Stimulated activated CD8-positive, alpha-beta memory T cell treated with anti-CD3 and anti-CD28 coated beads, Interleukin-7, amount 100 ng/mL, for 4 hours (primary cell): ENCODE measurements at places on chromosomes 6 and 20.
A peak's percentile ranks its signal among the peaks of the same experiment; 100 is the strongest.

DNA sequence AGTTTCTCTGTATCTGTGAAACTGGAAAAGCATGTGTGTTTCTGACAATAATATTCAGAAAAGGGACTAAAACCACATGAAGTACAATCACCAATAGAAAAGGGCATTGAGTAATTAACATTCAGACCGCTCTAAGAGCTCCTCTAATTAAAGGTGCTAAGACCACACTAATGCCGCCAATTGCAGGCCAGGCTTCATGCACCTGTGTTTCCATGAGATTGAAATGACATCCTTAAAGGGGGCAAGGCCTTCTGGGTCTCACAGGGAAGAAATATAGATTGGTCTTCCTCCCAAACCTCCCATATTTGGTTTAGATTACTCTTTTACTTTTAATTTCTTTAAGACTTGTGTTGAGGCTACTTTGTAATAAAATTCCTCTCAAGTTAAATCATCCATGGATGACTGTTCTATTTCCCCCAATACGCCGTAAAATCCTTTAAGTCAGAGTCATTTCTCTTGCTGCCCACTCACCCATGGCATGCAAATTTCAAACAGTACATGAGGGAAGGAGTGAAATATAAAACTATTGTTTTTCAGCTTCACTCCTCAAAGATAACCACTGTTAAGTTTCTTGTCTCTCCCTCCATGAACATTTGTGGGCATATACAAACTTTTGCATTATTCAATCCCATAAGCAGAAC is 110.6 kb downstream of the UBE3D start:
- DNase-seq: no peak

DNA sequence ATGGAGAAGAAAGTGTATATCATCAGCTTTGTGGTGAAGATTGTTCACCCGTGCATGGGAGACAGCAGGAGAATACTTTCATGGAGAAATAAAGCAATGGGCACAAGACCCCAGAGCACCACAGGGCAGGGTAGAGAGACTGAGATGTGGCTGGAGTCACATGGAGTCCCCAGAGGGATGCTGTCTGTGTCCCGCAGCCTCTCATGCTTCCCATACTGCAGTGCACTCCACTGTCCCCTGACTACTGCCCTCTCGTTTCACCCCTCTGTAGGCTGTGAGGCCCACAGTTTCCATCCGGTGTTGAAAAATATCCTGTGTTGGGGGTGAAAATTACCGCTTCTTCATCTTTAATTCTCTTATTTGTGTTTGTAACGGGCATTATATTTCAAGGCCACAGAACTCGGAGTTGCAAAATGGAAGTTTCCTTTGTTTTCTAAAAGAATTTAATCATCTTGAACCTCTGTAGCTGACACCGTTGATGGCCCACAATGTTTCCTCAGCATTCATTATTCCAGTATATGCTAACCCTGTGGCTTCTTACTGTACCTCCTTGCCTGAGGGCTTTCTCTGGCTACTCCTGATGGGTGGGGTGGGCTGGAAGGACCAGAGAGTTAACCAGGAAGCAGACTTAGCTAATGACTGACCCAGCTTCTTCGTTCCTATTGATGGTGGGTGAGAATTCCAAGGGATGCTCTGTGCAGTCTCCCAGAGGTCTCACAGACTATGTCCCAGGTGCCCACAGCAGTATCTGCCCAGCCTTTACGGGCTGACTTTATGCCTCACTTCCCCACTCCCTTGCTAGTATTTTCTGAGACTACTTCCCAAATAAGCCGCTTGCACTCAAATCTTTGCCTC is 51.7 kb downstream of the PROKR2 start:
- DNase-seq: no peak

GRCh38 chr20:63835021-63835858 is 4.2 kb upstream of the ZBTB46 start:
- DNase-seq: no peak

- no peak for DNase-seq
These were observed 44.7 kb upstream of the THEMIS start for GRCh38 chr6:127945434-127946097.

DNA sequence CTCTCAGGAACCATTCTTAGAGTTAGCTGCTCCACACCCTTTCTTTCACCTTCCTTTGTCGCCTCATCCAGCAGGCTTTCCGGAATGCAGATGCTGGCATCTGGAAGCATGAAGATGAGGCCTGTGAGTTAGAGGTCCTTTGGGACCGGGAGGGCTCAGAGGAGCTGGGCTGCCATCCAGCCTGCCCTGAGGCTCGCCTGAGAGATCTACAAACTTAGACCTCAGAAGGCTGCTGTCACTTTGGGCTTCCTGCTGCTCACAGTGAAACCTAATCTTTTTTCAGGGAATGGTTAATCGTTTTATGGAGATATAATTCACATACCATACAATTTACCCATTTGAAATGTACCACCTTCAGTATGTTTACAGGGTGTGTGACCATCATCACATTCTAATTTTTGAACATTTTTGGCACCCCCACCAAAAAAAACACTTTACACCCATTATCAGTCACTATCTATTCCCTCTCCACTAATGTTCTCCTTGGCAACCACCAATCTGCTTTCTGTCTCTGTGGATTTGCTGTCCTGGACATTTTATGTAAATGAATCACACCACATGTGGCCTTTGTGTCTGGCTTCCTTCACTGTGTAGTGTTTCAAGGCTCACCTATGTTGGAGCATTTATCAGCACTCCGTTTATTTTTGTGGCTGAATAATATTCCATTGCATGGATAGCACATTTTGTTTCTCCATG is 20.0 kb upstream of the MPC1 start:
- no peak for DNase-seq

DNA sequence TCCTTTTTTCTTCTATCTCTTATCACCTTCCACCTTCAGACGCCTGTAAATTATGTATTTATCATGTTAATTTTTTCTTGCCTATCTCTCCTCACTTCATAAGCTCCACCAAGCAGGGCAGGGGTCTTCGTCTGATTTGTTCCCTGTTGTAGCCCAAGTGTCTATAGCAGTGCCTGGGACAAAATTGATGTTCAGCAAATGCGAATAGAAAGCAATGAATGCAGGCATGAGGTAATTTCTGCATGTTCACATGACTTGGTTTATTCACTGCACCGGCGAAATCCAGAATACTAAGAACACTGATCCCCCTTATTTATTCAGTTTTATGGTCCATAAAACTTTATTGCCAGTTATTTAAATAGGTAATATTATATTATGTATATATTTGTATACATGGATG is 162.1 kb downstream of the TBC1D7 start:
- DNase-seq: no peak

DNA sequence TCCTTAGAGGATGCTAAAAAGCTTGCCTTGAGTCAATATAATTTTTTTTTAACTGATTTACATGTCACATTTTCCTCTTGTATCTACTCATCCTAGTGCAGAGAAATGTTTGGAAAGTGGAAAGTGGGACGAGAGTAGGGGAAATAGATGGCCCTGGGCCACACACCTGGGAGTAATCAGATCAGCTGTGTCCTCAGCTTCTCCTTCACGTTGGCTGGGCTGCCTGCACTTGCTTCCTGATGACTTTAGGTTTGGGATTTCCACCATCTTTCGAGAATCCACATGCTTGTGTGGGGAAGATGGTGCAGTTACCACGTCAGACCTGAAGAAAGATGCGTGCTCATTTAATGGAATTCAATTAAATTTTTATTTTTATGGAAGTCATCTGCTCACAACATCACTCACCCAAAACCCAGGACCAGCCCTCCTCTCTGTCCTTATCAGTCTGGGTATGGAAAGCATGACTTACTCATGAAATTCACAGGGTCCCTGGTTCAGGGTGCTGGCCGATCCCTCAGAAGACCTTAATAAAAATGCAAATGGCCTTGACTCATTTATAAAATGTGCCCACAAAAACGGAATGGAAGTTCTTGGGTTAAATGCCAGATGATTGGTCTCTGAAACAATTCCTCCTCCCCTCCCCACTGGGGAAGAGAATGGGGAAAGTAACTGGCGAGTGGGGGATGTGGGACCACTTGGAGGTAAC is 74.5 kb upstream of the TIAM2 start:
- no peak for DNase-seq

- no peak for DNase-seq
These were observed 287.7 kb downstream of the ALDH8A1 start for GRCh38 chr6:134662077-134662700.

DNA sequence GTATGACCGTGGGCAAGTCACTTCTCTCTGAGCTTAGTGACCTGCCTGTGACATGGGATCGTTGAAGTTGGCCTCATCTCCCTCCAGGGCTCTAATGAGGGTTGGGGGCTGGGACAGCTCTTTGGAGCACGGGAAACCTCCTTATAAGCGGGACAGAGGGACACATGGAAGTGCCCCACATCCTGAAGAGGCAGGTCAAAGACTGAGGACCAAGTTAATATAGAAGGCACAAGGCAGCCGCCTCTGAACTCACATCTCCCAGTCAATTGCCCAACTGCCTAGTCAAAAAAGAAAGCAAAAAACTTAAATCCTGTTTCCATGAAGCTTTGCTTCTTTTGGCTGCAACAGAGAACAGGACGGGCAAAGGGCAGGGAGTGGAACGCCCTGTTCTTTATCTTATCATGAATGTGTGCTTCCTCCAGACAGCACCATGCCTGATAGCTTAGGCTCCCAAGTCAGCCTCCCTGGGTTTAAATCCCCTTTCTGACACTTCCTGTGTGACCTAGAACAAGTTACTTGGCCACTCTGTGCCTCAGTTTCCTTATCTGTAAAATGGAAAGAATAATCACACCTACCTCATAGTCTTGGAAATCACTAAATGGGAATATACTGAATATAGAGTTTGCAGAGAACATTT is 27.1 kb downstream of the LBP start:
- no peak for DNase-seq

DNA sequence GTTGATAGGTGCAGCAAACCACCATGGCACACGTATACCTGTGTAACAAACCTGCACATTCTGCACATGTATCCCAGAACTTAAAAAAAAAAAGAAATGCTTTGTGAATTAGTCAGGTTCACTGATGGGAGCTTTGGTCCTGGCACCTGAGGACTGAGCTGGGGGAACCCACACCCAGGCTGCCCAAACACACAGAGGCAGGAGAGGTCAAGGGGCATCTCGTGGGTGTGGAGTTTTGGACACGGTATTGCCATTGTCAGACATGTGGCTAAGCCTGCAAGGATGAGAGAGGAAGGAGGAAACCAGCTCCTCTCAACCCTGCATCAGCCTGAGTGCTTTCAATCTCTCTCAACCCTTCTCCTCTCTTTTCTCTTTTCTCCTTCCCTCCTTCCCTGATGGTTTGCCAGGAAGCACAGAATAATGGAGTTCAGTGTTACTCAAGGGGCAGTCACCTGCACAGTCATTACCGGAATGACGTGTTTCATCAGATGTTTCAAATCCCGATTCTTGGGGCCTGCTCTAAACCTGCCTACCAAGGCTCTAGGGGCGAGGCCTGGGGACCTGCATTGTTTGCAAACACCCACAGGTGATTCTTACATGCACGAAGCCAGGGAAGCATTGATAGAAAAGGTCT is 89.9 kb upstream of the NEDD9 start:
- DNase-seq: no peak

GRCh38 chr20:35600993-35601973 is 14.3 kb upstream of the SPAG4 start:
- peak; percentile 51 for DNase-seq

DNA sequence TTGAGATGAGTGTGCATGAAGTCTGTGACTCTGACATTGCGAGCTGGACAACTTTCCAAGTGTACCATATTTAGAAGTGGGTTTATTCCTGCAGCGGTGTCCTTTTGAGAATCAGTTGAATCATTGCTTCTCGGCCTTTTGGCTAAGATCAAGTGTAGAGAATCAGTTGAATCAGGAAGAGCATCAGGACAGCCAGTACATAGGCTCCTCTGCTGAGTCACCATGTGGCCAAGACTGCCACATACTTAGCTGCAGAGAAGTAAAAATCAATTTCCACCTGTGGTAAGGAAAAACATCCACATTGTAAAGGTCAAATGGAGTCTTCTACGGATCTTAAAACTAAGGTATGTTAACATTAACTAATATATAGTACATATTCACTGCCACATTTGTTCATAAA is 428.4 kb upstream of the MARCKS start:
- DNase-seq: no peak

- no peak for DNase-seq
These were observed 28.4 kb downstream of the FOXA2 start for GRCh38 chr20:22555791-22556564.

GRCh38 chr6:12185081-12185673 is 105.0 kb upstream of the EDN1 start:
- no peak for DNase-seq
